Lung microvascular endothelial cell (primary cell): ENCODE measurements at places on chromosomes 3 and 15. TPM values are rescaled to one million over a fixed set of nuclear protein-coding genes. Genes with fewer than 3 reads are reported as not detected.

The PRICKLE2 gene
- 1.6 and 2.6 TPM in 2 replicates for total RNA-seq

The SLC12A8 gene
- under 0.01 and 0.20 TPM in 2 replicates for total RNA-seq

The LEO1 gene
- total RNA-seq, result 18.1 and 19.6 TPM in 2 replicates

The CLRN1 gene
- not detected in 2 replicates for total RNA-seq

The COL6A5 gene
- total RNA-seq, result not detected in 2 replicates
